ENCODE measurements at places on chromosomes 4 and X. TPM values are rescaled to one million over a fixed set of nuclear protein-coding genes. Genes with fewer than 3 reads are reported as not detected.
A peak's percentile ranks its signal among the peaks of the same experiment; 100 is the strongest.

DNA sequence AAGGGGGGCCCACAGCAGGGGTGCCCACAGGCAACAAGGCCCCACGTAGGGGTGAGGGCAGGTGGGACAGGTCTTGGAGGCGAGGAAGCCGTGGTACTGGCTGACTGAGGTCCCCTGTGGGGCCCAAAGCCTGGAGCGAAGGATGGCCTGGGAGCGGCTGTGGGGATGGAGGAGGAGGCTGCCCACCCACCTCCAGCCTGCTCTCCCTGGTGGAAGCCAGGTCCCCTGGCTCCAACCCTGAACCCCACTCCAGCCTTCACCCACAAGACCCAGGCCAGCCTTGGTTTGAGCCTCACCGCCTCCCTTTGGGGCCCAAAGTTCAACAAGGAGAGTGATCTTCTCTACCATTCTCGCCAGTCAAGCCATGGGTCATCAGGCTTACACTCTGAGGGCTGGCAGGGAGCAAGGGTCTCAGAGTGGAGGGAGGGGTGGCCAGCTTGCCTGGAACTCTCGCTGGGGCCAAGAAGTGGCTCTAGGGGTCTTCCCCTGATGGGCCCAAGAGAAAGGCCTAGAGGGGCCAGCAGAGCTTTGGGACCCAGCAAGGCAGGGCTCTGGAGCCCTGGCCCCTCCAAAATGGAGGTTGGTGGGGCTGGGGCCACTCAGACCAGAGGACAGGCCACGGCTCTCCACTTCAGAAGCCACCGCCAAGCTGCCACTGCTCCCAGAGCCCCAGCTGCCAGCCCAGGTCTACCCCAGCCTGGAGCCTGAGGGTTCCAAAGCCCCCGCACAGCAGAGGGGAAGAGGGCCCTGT, 5.0 kb downstream of the PNCK start:
- H3K27me3 ChIP-seq, result peaks cover 17% of the 10 kb centered on the region
- H3K4me3 ChIP-seq, result no peak overlapping the region
- no peak for DNase-seq
- peaks cover 2% of the 10 kb centered on the region for H3K4me1 ChIP-seq

DNA sequence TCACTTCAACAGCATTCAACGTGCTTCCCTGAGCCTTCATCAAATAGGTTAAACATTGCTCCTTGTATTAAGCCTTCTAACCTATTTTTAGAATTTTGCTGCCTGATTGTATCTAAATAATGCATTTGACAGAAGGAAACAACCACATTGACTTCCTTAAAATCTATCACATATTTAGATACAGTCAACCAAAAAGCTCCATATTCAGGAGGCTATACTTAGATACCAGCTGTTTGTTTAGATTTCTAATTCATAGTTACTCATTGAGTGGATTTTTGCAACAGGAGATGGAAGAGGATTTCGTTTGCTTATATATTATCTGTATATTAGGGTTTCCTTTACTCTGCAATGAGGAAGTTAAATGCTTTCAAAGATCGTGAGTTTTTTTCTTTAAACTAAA, 241.1 kb upstream of the PPP1R2C start:
- H3K4me3 ChIP-seq, result no peak overlapping the region
- H3K4me1 ChIP-seq, result peaks cover 3% of the 10 kb centered on the region
- H3K36me3 ChIP-seq, result no peaks in the 10 kb centered on the region
- no peak for DNase-seq
- H3K27ac ChIP-seq, result no peak overlapping the region

ANAPC4 gene
- 29.2 TPM for total RNA-seq

- DNase-seq, result no peak
- no peaks in the 10 kb centered on the region for H3K27me3 ChIP-seq
- H3K4me1 ChIP-seq, result no peaks in the 10 kb centered on the region
- no peaks in the 10 kb centered on the region for H3K36me3 ChIP-seq
- no peak overlapping the region for H3K4me3 ChIP-seq
Observed at GRCh38 chr4:11669156-11669555, 240.5 kb upstream of the HS3ST1 start.

CDK16 gene
- total RNA-seq, result 56.1 TPM

GRCh38 chr4:26267087-26267486, 53.7 kb upstream of the RBPJ start:
- no peak overlapping the region for H3K4me3 ChIP-seq
- no peak overlapping the region for H3K27ac ChIP-seq
- H3K36me3 ChIP-seq, result no peaks in the 10 kb centered on the region
- peaks cover 17% of the 10 kb centered on the region for H3K27me3 ChIP-seq

DNA sequence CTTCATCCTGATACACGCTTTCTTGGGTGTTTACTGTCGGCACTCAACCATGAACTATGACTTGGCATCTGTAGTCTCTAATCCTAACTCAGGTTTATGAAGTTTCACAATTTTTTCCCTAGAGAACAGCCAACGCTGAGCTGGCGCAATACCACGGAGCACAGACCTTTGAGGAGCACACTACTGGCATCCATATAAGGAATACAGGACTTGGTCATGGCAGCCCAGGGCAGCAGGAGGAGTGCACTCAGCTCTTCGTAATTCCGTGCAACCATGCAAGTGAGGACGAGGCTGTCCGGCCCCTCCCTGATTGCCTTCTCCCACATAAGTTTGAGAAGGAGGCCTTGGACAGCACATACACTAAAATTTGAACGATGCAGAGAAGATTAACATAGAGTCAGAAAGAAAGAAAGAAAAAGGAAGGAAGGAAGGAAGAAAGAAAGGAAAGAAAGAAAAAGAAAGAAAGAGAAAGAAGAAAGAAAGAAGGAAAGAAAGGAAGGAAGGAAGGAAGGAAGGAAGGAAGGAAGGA, 41.0 kb upstream of the PDLIM5 start:
- H3K4me3 ChIP-seq, result no peak overlapping the region
- H3K4me1 ChIP-seq, result no peaks in the 10 kb centered on the region
- DNase-seq, result no peak
- H3K36me3 ChIP-seq, result no peaks in the 10 kb centered on the region
- peaks cover 8% of the 10 kb centered on the region for H3K27me3 ChIP-seq

GRCh38 chr4:173752610-173753230, 222.7 kb upstream of the HAND2 start:
- H3K4me1 ChIP-seq, result no peaks in the 10 kb centered on the region
- no peaks in the 10 kb centered on the region for H3K36me3 ChIP-seq
- no peak overlapping the region for H3K4me3 ChIP-seq
- H3K27me3 ChIP-seq, result no peaks in the 10 kb centered on the region
- peak; percentile 45 for DNase-seq
- H3K27ac ChIP-seq, result no peak overlapping the region

TCEAL9 gene
- 7.5 TPM for total RNA-seq

- no peak for DNase-seq
- H3K27ac ChIP-seq, result no peak overlapping the region
- no peaks in the 10 kb centered on the region for H3K27me3 ChIP-seq
- H3K4me3 ChIP-seq, result no peak overlapping the region
Observed at GRCh38 chr4:24229978-24230377, 340.1 kb upstream of the PPARGC1A start.

LAMTOR3 gene
- 23.5 TPM for total RNA-seq

EFHC2 gene
- total RNA-seq, result 0.20 TPM

DNA sequence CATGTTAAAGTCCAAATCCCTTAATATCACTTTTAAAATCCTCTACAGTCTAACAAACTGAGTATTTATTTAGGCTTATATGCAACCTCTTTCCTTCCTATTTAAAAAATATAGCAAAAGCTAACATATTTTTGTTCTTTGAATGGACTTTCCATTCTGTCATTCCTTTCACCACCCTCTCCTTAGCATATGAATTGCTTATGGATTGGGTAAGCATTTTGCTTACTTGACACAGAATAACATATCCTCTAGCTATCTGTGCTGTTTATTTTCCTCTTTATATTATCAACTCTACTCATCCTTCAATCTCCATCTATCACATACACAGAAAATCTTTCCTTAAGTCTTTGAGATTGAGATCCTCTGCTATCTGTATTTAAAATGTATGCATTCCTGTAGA, 206.1 kb upstream of the NEIL3 start:
- no peak overlapping the region for H3K27ac ChIP-seq
- H3K27me3 ChIP-seq, result no peaks in the 10 kb centered on the region
- no peak overlapping the region for H3K4me3 ChIP-seq
- no peaks in the 10 kb centered on the region for H3K4me1 ChIP-seq

GRCh38 chr4:78528327-78528726, 23.2 kb upstream of the ANXA3 start:
- no peaks in the 10 kb centered on the region for H3K4me1 ChIP-seq
- no peak overlapping the region for H3K27ac ChIP-seq
- no peak for DNase-seq
- no peaks in the 10 kb centered on the region for H3K36me3 ChIP-seq
